ENCODE measurements at places on chromosomes 3 and 15.
A peak's percentile ranks its signal among the peaks of the same experiment; 100 is the strongest.

DNA sequence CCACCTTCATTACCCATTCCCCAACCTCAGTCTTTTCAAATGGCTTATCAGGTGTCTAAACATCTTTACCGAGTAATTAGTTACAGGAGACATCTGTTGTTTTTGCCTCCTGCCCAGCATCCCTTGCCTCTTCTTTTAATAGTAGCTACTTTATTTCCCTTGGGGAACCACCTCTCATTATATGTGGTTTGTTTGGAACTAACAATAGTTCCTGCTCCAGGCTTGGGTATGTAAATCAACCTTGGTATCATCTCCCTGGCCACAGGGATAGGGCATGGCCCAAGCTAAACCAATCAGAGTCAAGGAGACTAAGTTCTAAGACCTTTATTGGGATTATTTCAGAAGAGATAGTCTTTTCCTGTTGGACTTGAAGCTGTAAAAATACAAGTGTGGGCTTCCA lies 76.6 kb downstream of the ETV5 start:
- DNase-seq = no peak

DNA sequence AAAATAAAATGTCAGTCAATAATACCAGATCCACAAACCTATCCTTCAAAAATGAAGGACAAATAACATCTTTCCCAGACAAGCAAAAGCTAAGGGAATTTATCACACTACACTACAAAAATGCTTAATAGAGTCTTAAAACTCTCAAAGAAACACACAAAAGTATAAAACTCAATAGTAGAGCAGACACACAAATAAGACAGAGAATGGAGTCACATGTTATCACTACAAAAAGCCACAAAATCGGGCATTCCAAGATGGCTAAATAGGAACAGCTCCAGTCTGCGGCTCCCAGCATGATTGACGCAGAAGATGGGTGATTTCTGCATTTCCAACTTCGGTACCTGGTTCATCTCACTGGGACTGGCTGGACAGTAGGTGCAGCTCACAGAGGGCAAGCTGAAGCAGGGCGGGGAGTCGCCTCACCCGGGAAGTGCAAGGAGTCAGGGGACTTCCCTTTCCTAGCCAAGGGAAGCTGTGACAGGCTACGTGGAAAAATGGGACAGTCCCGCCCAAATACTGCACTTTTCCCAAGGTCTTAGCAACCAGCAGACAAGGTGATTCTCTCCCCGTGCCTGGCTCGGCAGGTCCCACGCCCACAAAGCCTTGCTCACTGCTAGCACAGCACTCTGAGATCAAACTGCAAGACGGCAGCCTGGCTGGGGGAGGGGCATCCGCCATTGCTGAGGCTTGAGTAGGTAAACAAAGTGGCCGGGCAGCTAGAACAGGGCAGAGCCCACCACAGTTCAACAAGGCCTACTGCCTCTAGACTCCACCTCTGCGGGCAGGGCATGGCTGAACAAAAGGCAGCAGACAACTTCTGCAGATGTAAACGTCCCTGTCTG lies 46.3 kb downstream of the SENP7 start:
- peak; percentile 64 for DNase-seq

DNA sequence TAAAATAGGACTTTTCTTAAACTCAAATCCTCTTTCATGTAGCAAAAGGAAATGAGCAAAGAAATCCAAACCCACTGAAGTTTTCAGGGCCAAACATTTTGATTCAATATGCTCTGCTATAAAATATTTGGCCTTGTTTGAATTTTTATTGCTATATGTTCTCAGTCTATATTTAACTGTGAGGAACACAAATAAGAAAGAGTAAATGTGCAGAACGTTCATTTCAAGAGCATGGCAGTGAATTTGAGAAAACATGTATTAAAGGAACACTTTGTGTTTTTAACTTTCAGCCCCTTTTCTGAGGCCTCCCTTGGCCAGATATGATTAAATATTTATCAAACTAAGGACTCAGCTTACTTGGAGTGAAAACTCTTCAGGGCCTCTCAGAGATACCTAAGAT lies 124.7 kb upstream of the CCNL1 start:
- no peak for DNase-seq

- DNase-seq = peak; percentile 41
Observed at GRCh38 chr3:57557085-57557537, 1.0 kb downstream of the PDE12 start.

DNA sequence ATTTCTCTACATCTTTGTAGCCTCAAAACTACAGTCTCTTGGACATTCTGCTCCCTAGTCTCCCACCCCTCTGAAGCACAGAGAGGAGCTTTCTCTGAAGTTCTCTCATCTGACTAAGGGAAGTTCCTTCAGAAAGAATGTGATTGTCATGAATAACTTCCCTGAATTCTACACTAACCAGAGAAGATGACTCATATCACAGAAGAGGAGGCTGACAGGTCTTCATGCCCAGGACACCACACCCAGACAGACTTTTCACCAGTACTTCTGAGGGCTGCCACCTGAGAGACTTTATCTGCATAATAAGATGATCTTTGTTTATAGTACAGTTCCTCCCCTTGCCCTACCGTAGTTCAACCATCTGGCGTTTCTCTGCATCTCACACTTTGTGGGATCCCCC lies 52.8 kb downstream of the CDIN1 start:
- DNase-seq = peak; percentile 31

- DNase-seq = peak; percentile 27
Observed at GRCh38 chr3:51953445-51953844, 1.7 kb upstream of the GPR62 start.

DNA sequence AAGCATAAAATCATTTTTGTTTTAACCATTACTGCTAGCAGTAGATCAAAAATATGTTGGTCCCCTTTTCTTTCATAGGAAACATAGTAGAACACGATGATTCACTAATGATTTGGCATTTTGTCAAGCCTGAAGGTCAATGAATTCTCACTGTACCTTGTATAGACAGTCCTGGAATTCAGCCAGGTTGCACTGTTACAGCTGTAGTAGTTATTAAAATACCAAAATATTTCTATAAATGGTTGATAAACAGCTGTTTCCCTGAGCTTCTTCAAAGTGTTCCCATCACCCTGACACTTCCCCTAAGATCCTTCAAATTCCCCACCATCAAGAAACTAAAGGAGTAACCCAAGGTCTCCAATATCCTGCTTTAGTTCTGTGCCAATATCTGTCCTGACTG lies 200.9 kb downstream of the ATP8B4 start:
- no peak for DNase-seq

DNA sequence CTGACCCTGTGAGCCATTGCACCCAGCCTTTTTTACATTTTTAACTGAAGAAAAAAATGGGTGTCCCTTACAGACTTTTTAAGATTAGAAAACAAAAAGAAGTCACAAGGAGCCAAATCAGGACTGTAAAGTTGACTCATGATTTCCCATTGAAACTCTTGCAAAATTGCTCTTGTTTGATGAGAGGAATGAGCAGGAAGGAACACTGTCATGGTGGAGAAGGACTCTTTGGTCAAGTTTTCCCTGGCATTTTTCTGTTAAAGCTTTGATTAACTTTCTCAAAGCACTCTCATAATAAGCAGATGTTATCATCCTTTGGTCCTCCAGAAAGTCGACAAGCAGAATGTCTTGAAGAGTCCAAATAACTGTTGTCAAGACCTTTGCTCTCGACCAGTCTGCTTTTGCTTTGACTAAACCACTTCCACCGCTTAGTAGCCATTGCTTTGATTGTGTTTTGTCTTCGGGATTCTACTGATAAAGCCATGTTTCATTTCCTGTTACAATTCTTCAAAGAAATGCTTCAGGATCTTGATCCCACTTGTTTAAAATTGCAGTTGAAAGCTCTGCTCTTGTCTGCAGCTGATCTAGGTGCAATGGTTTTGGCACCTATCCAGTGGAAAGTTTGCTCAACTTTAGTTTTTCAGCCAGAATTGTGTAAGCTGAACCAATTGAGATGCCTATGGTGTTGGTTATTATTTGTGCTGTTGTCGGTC lies 369.4 kb downstream of the MAGI1 start:
- peak; percentile 39 for DNase-seq

DNA sequence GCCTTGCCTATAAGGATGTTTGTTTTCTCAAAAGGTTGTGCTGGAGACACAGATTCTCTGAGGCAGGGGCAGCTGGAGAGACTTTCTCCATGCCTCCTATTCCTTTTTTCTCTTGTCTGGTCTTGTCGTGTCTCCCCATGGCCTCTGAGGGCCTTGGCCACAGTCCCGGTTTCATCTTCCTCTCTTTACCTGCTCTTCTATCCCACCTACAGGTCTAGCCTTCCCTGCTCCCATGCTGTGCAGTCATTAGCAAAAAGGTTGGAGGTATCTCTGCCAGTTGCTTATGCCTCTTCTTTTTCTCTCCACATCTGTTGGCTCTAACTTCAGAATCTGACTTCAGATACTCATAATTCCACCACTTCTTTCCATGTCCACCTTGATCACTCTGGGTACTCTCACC lies 191.1 kb downstream of the IL20RB start:
- DNase-seq = no peak

GRCh38 chr15:96600350-96600749 lies 269.9 kb downstream of the NR2F2 start:
- no peak for DNase-seq

- peak; percentile 78 for DNase-seq
Observed at GRCh38 chr15:51281368-51281967, 56.9 kb downstream of the CYP19A1 start.

Data from OCI-M1 (cell line).